Upper lobe of right lung (tissue), 1 donor: ENCODE measurements at places on chromosomes 5 and 9. TPM values are rescaled to one million over a fixed set of nuclear protein-coding genes. Genes with fewer than 3 reads are reported as not detected.

DNA sequence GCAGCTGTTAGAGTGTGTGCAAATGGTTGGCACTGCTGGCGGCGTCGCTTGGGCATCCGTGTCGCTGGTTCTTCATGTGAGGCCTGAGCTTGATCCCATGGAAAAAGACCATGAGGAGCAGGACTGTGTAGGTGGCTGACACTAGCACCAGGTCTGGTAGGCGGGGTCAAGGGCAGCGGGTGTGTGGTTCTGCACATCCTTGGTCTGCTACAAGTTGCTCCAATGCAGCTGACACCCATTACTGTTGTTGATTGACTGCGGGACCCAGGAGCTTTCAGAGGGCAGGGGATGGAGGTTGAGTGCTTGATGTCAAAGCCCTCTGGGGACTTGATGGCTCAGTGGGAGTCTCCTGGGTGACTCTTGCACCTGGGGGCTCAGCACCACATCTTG is 29.0 kb upstream of the PITX1 start:
- DNase-seq: no peak

- no peak for DNase-seq
Measured at GRCh38 chr9:3534614-3535404, 9.0 kb upstream of the RFX3 start.

- no peak for DNase-seq
Measured at GRCh38 chr9:69223605-69224004, 49.5 kb downstream of the TJP2 start.

- no peak for DNase-seq
Measured at GRCh38 chr5:173720953-173721600, 104.6 kb upstream of the BOD1 start.

DNA sequence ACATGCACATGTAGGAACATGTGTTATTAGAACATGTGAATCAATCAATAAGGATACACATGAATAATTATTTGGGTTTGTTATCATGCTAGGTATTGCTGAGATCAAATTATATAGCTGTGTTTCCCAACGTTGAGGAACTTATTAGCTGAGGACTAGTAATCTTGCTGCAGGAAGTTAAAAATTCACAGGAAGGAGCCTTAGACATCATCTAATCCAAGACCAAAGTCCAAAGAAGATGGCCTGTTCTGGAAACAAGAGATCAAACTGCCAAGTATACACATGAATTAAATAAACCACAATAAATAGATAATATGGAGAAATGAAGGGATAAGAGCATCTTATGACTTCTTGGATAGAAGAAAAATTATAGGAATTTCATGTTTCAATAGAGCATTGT is 19.9 kb downstream of the POU5F2 start:
- DNase-seq: no peak

DNA sequence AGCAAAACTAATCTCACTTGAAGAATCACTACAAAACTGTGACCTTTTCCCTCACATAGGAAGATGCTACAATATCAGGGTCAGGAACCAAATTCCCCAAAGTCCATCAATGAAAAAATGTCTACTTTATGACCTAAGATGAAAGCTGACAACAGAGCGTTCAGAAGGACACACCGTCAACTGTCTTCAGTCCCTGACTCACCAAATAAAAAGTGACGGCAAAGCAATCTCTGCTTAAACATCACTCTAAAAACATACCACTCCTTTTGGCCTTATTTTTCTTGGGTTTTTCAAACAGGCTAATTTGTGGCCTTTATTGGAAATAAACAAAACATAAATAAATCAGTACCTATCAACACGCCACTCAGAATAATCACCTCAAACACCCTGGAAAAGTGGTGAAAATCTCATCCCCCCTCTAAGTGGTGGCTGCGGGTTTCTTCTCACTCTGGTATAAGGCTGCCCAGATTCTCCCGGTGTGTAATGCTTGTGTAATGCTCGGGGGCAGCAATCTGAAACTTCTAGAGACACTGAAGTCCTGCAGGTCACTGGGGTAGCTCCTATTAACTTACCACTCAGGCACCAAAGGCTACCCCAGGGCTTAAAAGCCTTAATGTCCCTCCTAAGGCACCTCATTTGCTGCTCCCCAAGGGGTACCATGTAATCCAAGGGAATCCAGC is 29.5 kb downstream of the SEMA4D start:
- DNase-seq: no peak

GRCh38 chr9:119044806-119045205 is 324.4 kb downstream of the BRINP1 start:
- no peak for DNase-seq

- DNase-seq: no peak
Measured at GRCh38 chr9:123300554-123300953, 32.2 kb upstream of the STRBP start.

DNA sequence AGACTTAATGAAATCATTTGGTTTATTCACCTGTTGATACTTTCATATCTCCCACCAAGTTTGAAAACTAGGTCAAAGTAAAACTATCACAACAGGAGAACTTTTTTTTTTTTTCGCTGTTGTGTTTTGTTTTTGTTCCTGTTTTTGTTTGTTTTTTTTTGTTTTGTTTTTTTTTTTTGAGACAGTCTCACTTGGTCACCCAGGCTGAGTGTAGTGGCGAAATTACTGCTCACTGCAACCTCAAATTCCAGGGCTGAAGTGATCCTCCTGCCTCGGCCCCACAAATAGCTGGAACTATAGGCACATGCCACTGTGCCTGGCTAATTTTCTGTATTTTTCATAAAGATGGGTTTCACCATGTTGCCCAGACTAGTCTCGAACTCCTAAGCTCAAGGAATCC is 49.3 kb downstream of the MLLT3 start:
- DNase-seq: no peak

- DNase-seq: no peak
Measured at GRCh38 chr5:120146787-120147186, 317.3 kb upstream of the PRR16 start.

DNA sequence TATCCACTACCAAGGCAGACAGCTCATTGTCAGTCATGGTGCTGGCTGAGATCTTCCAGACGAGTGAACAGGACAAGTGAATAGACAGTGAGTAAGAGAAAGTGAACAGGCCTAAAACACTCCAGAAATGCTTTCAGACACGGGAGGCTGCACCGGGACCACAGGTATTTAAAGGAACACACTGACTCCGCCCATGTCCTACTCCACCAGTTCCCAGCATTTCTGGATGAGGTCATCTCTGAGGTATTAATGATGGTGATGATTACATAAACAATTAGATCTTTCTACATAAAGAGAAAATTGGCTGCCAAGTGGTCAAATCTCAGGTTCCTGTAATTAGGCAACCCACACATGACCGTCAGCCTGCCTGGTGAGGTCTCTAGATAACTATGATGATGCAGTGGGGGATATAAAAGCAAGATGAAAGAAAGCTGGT is at the start of gene ACTBL2:
ACTBL2 (minus strand) TSS at position 141 of the 436 bp plus-strand sequence; CDS start at position 37, 104 bp downstream.
- DNase-seq: no peak

DNA sequence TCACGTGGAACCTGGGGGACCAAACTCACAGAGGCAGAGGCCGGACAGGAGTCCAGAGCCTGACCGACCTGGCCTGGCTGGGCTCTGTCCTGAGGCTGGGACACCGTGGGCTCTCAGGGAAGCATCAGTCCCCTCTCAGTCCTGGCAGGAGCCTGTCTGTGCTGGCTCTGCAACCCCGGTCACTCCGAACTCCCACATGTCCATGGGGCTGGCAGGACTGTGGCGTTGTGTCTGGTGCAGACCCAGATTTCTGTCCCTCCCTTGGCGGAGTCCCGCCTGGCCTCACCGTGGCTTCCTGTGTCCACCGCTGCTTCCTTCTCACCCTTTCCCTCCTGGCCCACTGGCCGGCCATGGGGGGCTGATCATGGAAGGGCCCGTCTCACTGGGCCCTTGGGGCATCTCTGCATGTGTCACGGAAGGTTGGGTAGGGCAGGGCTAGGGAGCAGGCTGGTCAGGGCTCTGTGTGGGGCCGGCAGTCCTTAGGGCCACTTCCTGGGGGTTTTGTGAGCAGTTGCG is 68.8 kb downstream of the RXRA start:
- no peak for DNase-seq

DNA sequence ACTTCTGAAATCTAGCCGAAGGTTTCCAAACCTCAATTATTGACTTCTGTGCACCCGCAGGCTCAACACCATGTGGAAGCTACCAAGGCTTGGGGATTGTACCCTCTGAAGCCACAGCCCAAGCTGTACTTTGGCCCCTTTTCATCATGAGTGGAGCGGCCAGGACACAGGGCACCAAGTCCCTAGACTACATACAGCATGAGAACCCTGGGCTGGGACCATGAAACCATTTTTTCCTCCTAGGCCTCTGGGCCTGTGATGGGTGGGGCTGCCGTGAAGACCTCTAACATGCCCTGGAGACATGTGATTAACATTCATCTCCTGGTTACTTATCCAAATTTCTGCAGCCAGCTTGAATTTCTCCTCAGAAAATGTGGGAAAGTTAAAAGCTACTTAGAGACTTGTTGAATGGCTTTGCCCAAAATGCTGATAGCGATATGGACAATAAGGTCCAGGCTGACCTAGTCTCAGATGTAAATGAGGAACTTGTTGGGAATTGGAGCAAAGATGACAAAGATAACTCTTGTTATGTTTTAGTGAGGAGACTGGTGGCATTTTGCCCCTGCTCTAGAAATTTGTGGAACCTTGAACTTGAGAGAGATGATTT is 34.1 kb upstream of the CPLANE1 start:
- no peak for DNase-seq

GRCh38 chr9:76638001-76638400 is 126.2 kb upstream of the PCA3 start:
- no peak for DNase-seq

DNA sequence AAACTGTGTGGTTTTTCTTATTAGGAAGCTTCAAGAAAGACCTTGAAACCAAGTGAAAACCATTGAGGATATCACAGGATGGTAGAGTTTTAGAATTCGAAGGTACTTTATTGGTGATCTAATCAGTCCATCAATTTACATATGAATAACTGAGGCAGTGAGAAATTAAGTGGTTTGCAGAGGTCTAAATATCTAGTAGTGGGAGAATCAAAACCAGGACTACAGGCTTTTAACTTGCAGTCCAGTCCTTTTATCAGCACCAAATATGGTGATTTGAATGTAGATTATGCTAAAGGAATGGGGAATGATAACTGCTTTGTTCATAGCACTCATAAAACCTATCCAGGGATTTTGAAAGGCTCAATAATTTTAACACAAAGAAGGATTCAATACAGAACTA is 85.8 kb downstream of the ZSWIM6 start:
- DNase-seq: no peak

DNA sequence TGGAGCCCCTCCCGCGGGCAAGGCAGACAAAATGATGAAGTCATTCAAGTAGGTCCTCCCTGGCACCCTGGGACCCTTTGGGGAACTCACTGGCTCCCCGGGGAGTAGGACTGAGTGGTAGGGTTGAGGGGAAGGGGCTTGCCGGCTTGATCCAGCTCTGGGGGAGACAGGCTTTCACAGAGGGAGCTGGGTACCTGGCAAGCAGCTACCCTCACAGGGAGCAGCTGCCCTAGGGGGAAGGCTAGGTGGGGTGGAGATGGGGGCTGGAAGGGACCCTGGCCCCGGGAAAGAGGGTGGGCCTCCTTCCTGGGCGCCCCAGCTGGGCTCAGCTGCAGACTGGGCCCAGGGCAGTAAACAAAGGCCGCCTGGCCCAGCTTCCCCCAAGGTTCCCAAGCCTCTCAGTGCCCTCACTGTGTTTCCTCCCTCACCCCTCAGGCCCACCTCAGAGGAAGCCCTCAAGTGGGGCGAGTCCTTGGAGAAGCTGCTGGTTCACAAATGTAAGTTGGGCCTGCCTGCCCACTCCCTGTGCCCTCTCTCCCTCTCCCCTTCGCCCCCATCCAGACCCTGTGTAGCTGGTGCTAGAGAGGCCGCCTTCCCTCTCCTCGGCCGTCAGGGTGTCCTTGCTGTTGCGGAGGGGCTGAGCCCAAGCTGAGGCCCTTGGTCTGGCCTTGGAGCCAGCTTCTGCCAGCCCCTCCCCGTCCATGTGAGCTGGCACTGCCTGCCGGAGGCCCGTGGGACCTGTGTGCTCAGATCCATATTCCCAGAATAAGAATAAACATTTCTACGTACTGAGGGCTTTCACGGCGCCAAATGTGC is 131.2 kb downstream of the RGS3 start:
- DNase-seq: no peak

DNA sequence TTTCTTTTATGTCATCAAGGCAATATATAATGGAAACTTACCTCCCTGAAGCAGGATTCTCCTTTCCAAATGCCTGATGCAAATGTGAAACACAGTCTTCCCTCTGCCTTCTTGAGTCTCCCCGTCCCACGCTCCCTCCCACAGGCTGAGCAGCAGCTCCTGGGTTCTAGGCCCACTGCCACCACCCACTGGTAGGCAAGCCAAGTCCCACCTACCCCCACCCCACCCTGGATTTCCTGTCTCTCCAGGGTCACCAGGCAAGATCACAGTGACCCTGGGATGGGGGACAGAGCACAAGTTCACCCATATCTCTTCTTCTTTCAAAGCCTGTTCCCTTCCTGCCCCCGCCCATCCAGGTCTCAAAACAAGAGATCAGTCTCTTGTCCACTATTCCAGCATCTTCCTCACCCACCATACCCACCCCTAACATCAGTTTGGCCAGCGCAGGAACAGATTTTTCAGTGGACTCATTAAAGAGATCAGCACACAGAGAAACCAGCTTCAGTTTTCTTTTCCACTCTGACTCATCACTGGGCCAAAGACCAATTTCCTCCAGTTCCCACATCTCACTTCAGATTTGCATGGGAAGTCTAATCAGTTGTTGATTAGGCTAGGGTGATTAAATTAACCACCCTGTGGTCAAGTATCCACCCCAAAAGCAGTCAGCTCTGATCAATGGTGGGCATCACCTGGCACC is 151.5 kb downstream of the ACTL7B start:
- no peak for DNase-seq

GRCh38 chr9:121026260-121026691 is 23.8 kb downstream of the C5 start:
- DNase-seq: no peak

GRCh38 chr5:172641359-172642050 is 442 bp downstream of the NEURL1B start:
- DNase-seq: peak; percentile 63

GRCh38 chr9:16100537-16101091 is 547.8 kb downstream of the CCDC171 start:
- peak; percentile 65 for DNase-seq

GRCh38 chr5:58199087-58199486 is 260.8 kb downstream of the PLK2 start:
- DNase-seq: no peak

GRCh38 chr9:2420543-2420942 is 201.0 kb upstream of the VLDLR start:
- no peak for DNase-seq

Gene DOK3
- 45.6 TPM for total RNA-seq

Gene ZBED3
- 14.8 TPM for total RNA-seq

Gene SPINK6
- not detected for total RNA-seq

Gene MEGF10
- 0.26 TPM for total RNA-seq

Gene SLC36A2
- total RNA-seq: not detected

Gene S1PR3
- total RNA-seq: 10.2 TPM

Gene COL23A1
- 2.0 TPM for total RNA-seq

Gene CYLC2
- not detected for total RNA-seq

Gene SLC36A3
- not detected for total RNA-seq

Gene PDZD2
- 70.9 TPM for total RNA-seq

Gene TTC1
- total RNA-seq: 39.6 TPM

Gene POLR3G
- 0.93 TPM for total RNA-seq

Gene SLC6A3
- total RNA-seq: 0.52 TPM
